ENCODE measurements at places on chromosomes 12 and 14.

DNA sequence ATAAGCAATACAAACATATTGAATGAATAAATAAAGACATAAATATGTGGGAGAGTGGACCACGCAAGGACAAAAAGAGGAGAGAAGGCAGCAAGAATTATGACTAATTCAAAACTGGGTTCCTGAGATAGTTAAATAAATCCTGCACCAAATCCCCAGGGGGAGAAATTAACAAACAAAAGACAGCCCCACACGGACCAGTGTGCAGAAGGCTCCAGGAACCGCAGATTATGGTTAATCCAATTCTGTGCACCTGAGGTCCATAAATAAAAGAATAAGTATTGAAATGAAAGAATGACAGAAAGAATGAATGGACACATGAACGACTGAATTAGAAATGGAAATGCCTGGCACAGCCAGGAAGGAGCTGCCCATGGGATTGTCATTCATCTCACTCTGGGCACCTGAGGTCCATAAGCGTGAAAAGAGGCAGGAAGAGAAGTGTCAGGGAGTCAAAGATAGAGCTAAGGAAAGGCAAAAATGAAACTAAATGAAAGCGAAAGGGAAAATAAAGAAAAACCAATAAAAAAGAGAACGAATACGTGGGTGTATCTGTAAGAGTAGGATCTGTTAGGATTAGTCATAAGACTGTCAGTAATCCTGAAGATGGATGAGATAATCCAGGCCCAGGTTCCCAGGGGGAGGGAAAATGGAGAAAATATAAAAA lies 23.3 kb downstream of the MEG3 start:
- no peak for DNase-seq

- DNase-seq: no peak
These were observed 22.4 kb upstream of the SERPINA6 start for GRCh38 chr14:94345344-94346064.

DNA sequence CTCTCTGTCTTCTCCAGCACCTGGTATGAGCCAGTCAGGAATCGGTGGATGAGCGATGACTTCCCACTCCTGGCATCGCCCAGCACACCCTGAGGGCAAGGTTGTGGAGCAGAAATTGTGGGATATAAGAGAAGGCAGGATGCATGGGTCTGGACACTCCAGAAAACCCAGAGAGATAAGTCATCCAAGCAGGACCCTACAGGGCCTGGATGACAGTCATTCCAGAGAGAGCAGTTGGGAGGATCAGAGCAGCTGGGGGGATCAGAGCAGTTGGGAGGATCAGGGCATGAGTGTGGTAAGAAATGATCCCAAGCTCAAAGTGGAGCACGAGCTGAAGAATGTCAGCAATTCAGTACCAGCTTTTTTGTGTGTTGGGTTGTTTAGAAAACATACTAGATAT lies 4.0 kb downstream of the AGAP2 start:
- no peak for DNase-seq

DNA sequence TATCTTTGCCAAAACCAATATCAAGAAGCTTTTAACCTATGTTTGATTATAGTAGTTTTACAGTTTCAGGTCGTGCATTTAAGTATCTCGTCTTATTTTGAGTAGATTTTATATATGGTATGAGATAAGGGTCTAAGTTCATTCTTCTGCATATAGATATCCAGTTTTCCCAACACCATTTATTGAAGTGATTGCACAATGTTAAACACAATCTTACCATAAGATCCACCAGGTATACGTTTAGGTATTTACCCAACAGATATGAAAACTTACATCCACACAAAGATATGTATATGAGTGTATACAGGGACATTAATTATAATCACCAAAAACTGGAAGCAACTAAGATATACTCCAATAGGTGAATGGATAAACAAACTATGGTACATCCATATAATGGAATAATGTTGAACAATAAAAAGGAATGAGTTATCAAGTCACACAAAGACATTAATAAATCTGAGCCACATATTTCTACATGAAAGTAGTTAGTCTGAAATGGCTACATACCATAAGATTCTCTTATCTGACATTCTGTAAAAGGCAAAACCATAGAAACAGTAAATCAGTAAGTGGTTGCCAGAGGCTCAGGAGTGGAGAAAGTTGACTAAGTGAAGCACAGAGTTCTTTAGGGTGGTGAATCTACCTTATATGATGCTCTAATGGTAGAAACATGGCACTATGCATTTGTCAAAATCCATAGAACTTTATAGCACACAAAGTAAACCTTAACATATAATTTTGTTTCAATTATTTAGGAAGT lies 222.6 kb downstream of the NUAK1 start:
- DNase-seq: no peak

- no peak for DNase-seq
These were observed 413 bp upstream of the ALX1 start for GRCh38 chr12:85279449-85280164.

DNA sequence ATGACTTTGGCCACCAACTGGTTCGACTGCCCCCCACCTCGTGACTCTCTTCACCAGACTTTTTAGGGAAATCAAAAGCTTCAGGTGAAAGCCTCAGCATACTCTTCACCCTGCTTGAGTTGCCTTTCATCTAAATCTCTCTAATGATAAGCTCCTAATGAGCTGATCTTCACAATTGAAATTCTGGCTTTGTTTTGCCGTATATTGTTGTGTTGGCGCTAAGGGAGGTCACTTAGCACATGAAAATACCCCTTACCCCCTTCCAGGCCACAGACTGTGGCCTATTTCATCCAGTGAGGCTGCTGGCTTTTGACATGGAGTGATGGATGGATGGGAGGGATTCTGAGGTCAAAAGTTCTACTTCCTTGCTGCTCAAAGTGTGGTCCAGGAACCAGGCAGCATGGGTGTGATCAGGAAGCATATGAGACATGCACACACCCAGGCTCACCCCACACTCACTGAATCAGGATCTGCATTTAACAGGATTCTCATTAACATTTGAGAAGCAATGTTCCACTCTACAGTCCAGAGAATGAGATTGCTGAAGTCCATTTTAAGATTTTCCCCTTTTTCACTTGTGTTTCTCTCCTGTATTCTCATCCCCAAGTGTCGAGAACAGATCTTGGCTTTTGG lies 131.4 kb downstream of the DACT1 start:
- DNase-seq: no peak

GRCh38 chr12:66709893-66710292 lies 31.0 kb upstream of the GRIP1 start:
- DNase-seq: no peak
